ENCODE measurements at places on chromosomes 3 and 15.

- DNase-seq, result no peak
Measured at GRCh38 chr15:93048759-93049161, 40.3 kb downstream of the RGMA start.

- DNase-seq, result no peak
Measured at GRCh38 chr3:73448761-73449301, 175.9 kb downstream of the PDZRN3 start.

DNA sequence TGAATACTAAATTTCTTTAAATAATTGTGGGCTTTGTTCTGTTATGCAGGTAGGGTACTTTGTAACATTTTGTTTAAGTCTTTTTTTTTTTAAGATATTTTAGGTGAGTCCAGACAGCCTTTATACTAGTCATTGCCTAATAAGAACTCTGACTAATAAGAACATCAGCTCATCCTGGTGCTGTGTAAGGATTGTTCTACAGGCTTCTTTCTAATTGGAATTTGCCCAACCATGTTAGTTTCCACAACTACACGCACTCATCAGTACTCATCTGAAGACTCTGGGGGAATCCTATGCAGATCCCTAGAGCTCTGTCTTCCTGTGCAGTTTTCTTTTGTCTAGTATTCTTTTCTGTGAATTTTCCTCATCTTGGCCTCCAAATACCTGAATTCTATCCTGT lies 741.8 kb downstream of the IGSF11 start:
- DNase-seq, result no peak

- no peak for DNase-seq
Measured at GRCh38 chr3:73432023-73432705, 192.6 kb downstream of the PDZRN3 start.

DNA sequence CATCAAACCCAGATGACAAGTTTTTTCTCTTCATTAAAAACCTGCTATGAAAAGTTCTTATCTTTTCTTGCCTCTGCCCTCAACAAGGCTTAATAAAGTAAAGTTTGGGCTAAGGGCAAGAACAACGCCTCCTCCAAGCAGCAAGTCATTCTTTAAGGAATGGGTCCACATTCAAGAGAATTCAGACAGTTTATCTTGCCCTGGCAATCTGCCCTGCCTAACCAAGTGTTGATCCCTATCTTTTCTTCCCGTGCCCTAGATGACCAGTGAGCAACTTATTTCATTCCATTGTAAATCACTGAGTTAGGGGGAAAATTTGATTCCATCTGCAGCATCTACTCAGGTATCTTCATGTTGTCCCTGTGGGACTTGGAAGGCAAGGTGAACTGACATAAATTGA lies 370.3 kb upstream of the DPPA4 start:
- no peak for DNase-seq

DNA sequence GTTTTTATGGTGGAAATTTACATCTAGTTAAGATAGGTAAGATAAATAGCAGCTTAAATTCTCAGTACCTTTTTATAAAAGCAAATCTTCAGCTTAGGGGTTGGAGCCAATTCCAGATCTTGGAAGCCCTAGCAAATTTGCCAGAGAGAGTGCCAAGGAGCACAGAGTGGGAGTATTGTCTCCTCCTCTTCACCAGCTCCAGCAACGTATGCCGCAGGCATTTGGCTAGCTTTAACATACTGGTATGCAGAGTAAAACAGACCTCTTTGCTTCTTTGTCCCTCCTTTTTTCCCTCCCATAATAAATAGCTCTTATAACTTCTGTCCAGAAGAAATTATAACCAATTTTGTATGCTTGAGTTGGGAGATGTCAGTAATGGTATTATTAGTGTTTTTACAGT lies 140.4 kb downstream of the DIPK2A start:
- peak; percentile 70 for DNase-seq

GRCh38 chr3:181530584-181530983 lies 181.1 kb upstream of the SOX2 start:
- DNase-seq, result no peak

- no peak for DNase-seq
Measured at GRCh38 chr3:71478568-71478967, 105.0 kb downstream of the FOXP1 start.

- no peak for DNase-seq
Measured at GRCh38 chr15:60297047-60297446, 100.7 kb downstream of the ANXA2 start.

DNA sequence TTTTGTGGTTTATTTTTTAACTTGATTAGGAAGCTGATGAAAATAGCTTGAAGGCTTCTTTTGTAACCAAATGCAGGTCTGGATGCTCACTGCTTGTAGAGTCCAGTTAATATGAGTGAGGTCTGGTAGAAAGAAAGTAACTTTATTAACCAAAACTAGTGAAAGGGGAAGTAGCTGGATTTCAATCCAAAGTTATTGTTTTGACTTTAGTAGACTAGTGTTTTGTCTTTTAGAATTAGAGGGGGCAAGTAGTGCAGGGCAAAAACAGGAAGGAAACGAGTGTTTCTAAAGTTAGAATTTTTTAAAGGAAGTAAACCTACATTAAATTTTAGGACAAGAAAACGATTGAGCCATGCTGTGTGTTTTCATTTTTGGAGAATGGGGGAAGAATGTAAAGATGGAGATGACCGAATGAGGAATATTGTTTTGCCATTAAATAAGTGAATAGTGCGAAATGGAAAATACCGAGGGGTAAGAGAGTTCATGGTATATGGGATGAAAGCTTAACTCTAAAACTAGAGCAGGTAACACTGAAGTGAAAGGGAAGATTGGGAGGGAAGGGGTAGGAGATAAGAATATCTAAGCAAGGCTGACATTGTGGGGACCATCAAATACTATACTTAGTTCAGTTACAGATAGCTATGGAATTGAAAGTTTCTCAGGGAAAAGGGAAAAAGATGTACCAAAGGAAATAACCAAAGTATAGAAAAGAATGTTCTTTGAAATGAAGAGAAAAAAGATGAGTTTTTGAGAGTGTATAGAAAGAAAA lies 40.0 kb downstream of the USP3 start:
- no peak for DNase-seq

DNA sequence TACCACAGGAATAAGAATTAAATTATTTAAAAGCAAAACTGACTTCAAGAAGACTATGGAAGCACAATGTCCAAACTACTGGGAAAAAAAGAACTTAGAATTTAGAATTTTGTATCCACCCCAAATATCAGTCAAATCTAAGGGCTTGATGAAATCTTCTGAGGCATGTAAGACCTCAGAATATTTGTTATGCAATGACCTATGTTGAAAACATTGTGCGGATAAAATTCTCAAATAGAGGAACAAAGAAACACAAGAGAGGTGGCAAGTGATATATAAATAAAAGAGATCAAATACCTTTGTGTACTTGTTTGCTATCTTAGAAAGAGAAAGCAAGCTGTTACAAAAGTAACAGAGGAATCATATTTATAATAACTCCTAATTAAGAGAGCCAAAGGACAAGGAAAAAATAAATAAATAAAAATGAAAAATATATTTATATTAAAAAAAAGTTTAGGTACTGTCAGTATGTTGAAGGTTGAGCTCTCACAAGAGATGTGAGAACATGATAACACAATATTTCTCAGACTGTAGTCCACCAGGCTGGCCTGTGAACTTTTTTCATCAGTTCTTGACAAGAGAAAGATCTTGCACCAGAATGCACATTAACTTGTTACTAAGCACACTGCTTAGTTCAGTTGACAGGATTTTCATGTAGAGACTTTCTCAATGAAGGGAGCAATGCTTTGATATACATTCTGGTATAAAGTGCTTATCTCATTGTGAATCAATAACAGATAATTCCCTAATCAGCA lies 50.0 kb downstream of the CPA3 start:
- DNase-seq, result no peak

DNA sequence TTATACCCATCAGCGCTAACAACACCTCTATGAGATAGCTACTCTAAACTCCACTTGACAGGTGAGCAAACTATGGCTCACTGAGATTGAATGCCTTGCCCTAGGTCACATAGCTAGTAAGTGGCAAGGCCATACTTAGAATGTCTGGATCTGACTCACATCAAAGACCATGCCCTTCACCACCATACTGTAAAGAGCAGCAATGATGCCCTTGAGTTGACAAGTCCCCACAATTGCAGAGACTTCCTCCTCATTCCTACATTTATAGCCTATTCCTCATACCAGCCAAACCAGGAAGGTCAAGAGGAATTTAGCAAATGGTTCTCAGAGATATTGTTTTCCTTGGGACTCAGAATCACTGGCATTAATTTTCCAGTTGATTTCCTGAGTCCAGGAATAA lies 157.8 kb upstream of the SNTN start:
- no peak for DNase-seq

- DNase-seq, result no peak
Measured at GRCh38 chr15:100710744-100711515, 108.5 kb downstream of the ASB7 start.

DNA sequence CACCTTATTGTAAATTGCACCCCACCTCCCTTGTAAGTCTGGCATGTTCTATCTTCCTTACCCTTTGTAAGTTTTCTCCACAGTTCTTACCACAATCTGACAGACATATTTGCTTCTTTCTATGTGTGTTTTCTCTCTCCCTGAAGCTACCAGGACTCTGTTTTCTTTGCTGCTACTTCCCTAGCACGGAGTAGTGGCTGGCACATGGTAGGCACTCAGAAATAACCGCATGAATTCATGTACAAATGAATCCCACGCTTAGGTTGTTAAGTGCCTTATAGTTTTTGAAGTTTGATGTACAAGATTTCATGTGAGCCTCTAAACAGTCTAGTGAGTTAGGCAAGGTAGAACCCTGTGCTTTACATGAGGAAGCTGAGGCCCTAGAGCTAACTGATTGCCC lies 178.4 kb upstream of the CTDSPL start:
- no peak for DNase-seq

- DNase-seq, result no peak
Measured at GRCh38 chr15:67784090-67784781, 41.1 kb upstream of the SKOR1 start.

GRCh38 chr3:109152320-109152719 lies 15.8 kb downstream of the C3orf85 start:
- DNase-seq, result no peak

GRCh38 chr3:21745966-21746365 lies 5.0 kb downstream of the ZNF385D start:
- DNase-seq, result no peak

DNA sequence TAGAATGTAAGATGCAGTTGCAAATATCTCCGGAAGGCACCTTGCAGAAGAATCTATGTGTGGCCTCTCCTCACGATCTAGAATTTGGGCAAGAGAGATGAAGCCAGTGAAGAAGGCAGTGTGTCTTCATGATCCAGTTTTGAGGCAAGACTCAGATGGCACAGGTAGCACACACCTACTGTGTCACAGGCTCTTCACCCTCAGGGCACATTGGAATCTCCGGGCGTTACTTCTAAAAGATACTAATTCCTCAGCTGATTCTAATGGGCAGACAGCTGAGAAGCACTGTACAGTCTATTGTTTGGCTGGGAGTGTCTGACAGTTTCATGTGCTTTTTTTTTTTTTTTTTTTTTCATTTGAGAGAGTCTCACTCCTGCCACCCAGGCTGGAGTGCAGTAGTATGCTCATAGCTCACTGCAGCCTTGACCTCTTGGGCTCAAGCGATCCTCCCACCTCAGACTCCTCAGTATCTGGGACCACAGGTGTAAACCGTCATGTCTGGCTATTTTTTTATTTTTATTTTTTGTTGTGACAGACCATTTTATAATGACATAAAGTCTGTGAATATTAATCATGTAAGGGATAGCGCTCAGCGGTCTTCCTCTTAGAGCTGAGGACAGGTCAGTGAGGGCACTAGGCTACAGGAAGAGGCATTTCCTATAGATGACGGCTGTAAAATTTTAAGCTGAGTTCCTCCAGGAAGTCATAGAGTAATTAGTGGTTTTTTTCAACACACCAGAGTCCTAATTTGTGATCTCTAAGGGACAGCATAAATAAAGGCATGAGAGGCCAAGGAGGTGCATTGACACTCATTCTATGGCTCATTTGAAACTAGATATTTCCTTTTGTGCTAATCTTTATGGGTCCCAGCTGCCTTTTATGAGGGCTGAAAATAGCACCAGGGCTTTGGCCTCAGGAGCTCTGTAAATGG lies 4.0 kb downstream of the C3orf52 start:
- no peak for DNase-seq

- peak; percentile 51 for DNase-seq
Measured at GRCh38 chr15:28456476-28457395, 76.0 kb downstream of the GOLGA8G start.

GRCh38 chr15:67383899-67384298 lies 129.3 kb downstream of the IQCH start:
- DNase-seq, result no peak

- DNase-seq, result no peak
Measured at GRCh38 chr3:24963762-24964625, 464.1 kb upstream of the RARB start.

- no peak for DNase-seq
Measured at GRCh38 chr15:58549013-58549784, 117.4 kb downstream of the LIPC start.

DNA sequence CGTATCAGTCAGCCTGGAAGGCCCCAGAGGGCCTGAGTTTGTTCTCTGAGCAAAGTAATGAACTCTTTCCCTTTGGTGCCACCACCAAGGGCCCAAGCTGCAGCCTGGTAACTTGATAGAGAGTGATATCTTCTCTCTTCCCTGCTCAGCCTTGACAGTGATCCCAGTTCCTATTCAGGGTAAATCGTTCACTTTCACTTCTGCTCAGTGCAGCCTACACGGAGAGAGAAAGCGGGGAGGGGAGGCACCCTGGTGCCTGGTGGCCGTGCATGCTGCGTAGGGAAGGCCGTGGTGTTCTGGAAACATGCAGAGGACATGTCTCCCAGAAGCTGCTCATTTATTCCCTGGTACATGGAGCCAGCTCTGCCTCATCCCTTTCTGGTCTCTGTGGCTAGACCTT lies 54.9 kb downstream of the KIF9 start:
- DNase-seq, result no peak

DNA sequence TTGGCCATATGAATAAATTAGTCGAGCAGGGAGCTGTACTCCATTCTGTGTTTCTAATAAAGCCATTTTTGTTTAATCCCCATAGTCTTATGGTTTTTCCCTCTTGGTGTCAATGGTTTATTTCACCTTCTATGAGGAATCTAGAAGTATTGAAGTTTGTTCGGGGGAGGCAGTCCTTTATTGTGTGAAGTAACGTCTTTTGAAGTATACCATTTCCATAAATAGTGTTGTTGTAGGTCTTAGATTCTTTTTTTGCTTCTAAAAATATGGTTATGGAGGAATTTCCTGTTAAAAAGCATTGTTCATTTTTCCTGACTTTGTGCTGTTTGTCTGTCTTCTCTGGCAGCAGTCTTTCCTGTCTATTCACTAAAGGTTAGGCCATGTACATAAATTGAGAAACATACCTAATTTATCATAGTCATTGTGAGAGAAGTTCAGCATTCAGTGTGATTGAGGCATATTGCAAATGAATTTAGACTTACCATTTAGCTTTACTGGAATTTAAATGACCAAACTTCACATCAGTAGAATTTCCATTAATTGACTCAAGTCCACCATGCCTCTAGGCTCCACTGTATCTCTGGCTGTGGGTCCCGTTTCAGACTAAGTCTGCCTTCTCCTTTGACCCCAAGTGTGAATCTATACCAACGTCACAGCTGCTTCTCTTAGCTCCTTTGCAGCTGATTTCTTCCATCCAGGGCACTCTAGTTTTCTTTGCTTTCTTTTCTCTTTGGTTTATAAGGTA lies 37.3 kb downstream of the YEATS2 start:
- DNase-seq, result no peak

Data from dorsolateral prefrontal cortex (tissue), 122 donors.